ENCODE measurements at places on chromosomes 12 and 14. TPM values are rescaled to one million over a fixed set of nuclear protein-coding genes. Genes with fewer than 3 reads are reported as not detected.

- DNase-seq = no peak
Measured at GRCh38 chr12:110941391-110941790, 21.0 kb upstream of the MYL2 start.

DNA sequence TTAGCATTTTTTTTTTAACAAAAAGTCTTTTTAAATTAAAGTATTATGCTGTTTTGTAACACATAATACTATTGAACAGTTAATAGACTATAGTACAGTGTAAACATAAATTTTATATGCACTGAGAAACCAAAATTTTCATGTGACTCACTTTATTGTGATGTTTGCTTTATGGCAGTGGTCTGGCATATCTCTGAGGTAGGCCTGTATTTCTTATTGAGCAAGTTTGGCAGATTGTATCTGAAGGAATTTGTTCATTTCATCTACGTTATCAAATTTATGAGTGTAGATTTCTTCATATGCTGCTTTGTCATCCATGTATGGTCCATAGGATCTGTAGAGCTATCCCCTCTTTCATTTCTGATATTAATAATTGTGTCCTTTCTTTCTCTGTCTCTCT lies 78.8 kb upstream of the PDE3A start:
- DNase-seq = no peak

- DNase-seq = no peak
Measured at GRCh38 chr12:28340261-28341045, 150.2 kb downstream of the CCDC91 start.

DNA sequence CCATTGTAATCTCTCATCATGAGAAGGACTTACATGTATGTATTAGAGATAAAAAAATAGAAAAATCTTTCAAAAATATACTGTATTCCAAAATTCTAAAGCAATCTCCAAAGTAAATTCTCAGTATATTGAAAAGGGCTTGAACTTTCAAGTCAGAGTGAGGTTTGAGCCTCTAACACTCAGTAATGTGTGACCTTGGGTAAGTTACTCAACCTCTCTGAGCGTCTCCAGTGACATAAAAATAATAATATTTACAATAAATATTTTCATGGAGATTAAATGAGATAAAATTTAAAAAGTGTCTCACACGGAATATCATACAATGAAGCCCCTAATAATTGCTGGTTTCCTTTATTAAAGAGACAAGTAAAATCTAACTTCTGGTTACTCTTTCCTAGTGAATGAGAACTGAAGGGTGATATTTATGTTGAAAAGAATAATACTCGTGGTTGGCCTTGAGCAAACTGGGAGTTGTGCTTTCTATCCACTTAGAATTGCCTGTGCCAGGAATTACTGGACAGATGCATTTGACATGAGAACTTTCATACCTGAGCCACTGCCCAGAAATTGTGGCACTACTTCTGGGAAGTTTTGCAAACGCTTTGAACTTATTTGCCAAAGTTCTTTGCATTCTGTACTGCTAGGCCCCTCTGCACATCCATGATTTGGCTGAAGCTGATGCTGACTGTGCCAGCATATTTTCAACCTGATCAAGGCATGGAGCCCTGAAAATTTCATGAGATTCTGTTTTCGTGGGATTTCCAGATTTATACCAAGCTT lies 933.7 kb downstream of the GALC start:
- no peak for DNase-seq

- no peak for DNase-seq
Measured at GRCh38 chr12:49689785-49690184, 17.4 kb downstream of the FMNL3 start.

Gene TSPAN31
- total RNA-seq = 27.9 TPM

All from Right ventricle myocardium inferior (tissue), 1 donor.